ENCODE measurements at places on chromosomes 7 and 10.
A peak's percentile ranks its signal among the peaks of the same experiment; 100 is the strongest.

DNA sequence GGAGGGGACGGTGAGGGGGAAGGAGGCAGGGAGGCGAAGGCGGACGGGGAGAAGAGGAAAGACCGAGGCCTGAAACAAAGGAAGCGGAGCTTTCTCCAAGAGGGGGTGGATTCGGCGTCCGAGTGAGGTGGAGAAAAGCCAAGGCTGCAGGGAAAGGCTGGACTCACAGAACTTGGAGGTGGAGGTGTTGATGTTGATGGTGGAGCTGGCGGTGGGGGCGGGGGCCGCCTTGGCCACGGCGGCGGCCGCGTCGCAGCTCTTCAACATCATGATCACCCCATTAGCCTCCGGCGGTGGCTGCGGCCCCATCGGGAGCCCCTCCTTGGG, 578 bp downstream of the CACUL1 start:
- no peak for DNase-seq

GRCh38 chr10:118687472-118687871, 67.3 kb downstream of the CACUL1 start:
- no peak for DNase-seq

DNA sequence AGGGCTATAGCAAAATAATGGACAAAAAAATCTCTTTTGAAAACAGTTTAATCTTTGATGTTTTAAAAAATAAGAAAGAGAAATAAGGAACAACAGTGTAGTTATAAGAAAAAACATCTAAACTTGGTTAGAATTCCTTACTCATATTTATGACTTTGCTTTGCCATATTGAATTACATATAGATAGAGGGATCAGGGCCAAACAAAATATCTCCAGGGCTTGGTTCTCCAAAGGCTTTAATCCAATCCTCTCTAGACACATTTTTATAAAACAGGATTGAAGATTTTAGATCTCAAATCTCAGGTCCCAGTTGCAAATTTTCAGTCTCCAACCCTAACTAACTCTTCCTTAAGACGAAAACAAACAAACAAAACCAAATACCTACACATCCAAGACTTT, 72.6 kb upstream of the RHOBTB1 start:
- DNase-seq: no peak

DNA sequence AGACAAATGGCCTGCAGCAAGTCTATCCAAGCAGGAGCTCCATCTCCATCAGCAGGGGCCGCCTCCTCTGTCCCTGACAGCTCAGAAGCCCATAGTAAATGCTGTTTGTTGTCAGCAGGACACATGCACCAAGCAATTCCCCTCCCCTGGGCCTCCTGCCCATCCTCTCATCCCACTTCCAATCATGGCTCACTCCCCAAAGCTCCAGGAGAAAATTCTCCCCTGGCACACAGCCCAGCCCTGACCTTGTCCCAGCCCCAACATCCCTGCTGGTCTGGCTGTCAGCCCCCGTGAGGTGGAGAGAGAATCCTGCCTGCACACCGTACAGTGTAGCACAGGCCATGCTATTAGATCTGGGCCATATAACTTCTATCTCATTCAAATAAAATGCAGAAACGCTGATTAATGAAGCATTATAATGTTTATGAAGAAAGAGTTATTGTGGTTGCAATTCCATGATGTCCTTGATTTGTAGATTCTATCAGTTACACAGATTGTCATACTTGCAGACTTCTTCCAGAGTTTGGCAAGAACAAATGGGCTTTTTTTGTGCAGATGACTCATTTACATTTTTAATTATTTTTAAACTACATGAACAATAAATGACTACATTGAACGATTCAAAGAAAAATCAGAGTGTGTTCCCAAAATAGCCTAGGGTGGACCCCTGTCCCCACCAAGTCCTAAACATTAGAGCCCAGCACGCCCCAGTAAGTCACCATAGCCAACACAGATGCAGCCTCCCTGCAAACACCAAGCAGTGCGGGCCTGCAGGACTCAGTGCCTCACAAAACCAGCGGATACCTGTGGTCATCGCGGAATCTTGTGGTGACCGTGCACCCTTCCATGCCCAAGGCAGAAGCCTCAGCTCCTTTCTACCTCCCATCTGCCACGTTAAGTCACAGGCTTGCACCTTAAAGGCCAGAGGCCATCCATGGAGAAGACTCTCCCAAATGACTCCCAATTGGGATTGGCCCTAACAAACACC, 70.1 kb downstream of the COBL start:
- DNase-seq: no peak

DNA sequence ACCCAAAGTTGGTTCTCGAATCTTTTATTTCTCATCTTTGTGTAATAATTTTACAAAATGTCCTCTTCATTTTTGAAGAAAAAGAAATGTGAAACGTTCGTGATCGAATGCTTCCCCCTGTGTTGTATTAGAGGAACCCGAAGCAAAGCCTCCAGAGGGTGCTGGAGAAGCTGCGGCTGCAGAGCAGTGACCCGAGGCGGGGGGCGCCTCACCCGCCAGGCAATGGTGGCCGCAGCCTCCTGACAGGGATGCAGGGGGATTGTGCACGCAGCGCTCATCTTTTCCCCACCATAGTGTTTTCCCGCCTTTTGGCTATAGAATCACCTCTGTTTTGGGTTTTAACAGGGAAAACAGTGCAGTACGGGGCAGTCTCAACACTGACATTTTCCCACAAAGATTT, 307.5 kb upstream of the ANKRD30A start:
- no peak for DNase-seq

GRCh38 chr7:148265896-148266295, 324.7 kb upstream of the C7orf33 start:
- peak; percentile 48 for DNase-seq

DNA sequence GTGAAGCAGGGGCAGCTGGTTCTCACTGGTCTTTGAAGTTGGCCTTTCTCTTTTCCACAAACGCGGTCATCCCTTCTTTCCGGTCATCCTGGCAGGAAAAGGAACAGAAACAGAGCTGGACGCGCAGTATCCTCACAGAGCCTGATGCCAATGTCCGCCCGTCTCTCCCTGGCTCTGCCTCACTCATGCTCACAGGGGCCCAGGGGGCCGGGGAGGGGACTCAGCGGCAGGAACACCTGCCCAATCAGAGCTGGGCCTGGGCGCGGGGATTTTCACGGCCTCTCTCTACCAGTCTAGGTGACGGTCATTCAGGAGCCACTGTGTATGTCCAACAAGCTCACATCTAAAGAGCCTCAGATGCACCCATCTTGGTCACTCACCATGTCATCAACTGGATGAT, 5.0 kb upstream of the FUOM start:
- no peak for DNase-seq

- no peak for DNase-seq
Observed at GRCh38 chr7:90425376-90425775, 22.1 kb downstream of the CLDN12 start.

DNA sequence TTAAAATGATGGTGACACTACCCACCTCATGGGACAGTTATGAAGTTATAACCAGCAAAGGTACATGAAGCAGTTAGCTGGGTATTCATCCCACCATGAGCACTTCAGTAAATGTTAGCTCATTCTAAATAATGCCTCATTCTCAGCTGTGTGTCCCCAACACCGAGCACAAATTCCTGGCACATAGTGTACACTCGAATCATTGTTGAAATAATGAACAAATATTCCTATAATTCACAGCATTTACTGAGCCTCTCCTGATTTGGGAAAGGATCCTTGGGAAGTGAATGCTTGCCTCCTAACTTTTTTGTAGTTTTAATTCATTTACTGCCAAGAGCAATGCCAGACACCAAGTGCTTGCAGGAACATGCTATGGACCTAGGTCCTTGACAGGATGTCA, 235.2 kb downstream of the DGKI start:
- no peak for DNase-seq

DNA sequence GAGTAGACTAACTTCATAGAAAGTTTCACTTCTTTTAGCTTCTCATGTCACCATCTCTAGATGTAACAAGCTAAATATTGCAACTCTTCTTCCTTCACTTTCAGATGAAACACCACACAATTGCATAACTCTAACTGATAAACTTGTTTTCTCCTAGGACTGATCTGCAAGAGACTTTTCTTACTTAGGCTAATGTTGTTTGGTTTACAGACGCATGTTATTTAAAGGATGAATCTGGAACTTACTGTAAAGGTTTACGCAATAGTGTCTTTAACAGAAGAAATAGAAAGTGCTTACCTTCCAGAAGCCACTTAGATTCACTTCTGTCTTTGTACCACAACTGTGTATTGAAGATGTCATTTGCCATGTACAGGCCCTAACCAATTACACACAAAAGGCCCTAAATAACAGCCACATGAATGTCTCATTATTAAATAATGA, 22.1 kb upstream of the ZC3HAV1 start:
- no peak for DNase-seq

GRCh38 chr7:99860281-99861127, 16.3 kb downstream of the OR2AE1 start:
- DNase-seq: no peak

GRCh38 chr10:71671994-71672946, 47.3 kb downstream of the C10orf105 start:
- DNase-seq: no peak

DNA sequence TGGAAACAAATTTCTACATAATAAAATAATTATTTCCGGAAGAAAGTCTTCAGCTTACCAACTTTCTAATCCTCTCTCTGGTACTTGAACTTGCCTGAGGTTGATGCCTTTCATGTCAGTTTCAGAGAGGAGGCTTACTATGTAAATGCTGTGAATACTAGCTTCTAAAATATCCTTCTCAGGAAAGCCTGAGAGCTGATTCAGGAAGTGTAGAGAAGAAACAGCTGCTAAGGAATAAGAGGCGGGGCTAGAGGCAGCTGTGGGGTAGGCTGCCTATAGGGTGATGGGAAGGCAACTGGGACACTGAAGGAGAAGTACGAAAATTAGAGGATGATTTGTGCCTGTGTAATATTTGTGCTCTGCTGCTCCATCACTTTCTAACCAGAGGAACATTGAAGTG, 69.3 kb downstream of the AVL9 start:
- DNase-seq: no peak

DNA sequence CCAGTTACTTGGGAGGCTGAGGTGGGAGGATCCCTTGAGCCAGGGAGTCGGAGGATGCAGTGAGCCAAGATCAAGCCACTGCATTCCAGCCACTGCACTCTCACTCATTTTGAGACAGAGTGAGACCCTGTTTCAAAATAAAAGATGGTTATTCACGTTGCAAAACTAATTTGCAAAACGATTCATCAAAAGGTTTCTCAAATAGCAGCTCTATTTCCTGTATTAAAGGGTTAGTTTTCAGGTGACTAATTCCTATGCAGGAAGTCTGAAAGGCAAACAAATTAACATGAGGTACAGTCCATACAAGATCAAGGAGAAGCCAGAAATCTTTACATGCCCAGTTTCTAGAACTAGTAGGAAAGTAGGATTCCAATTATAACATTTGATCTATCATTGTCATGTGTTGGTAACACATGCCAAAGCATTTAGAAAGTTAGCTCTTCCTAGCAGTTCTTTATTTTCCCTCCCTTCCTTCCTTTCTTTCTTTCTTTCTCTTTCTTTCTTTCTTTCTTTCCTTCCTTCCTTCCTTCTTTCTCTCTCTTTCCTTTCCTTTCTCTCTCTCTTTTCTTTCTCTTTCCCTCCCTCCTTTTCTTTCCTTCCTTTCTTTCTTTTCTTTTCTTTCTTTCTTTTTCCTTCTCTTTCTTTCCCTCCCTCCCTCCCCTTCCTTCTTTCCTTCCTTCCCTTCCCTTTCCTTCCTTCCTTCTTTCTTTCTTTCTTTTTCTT, 49.3 kb downstream of the DENND2A start:
- DNase-seq: no peak

- DNase-seq: no peak
Observed at GRCh38 chr7:130985361-130985760, 251.4 kb upstream of the KLF14 start.

All from NCI-H2171 (cell line).